Foreskin fibroblast (primary cell): ENCODE measurements at places on chromosomes 1 and 21.
A peak's percentile ranks its signal among the peaks of the same experiment; 100 is the strongest.

DNA sequence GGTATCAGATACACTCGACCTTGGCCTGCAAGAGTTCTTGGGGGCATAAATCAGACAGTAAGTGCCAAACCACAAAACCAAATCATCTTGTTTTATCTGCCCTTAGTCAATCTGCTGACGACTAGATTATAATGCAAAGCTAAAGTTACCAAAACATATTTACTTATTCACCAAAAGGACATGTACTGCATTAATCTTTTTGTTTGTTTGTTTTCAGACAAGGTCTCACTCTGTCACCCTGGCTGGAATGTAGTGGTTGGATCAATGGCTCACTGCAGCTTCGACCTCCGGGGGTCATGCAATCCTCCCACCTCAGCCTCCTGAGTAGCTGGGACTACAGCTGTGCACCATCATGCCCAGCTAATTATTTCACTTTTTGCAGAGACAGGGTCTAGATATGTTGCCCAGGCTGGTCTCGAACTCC is 114.7 kb downstream of the APP start:
- DNase-seq, result no peak

- peak; percentile 92 for DNase-seq
Observed at GRCh38 chr1:55580845-55581332, 365.7 kb upstream of the USP24 start.

GRCh38 chr21:35681946-35682345 is 378.4 kb downstream of the SETD4 start:
- no peak for DNase-seq

GRCh38 chr21:30233228-30234020 is 17.5 kb upstream of the CLDN8 start:
- peak; percentile 77 for DNase-seq

DNA sequence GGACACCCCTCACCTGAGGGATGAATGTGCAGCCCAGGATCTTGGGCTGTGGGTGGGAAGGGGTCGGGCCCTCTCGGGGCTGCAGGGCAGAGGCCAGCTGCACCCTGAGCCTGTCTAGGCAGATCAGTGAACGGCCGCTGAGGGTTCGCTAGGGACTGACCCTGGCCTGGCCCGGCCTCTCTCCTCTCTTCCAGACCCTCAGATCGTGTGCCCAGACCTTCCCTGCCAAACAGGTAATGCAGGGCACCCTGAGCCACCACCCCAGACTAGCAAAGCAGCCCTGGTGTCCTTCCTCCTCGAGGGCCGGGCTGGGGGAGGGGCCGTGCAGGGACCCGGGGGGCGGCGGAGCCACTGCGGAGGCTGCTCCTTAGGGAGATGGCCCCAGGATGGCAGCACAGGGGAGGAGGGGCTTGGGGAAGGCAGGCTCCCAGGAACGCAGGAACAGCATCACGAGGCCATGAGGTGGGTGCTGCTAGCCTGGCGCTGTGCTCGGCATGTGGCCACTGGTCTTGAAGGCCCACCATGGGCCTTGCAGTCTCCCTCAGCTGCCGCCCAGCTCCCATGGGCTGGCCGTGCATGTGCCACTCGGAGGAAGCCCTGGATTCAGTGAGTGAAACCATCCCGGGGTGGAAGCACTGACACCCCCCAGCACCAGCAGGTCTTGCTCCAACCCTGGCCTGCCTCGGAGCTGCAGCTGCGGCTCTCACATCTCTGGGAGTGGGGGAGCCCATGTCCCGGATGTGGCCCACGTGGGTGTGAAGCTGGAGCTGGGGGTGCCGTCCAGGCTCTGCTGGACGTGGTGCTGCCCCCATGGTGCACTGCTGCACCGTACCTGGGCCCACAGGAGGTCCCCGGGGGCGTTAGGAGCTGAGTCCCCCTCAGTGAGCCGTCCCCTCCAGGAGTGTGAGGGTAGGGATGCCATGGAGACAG is 28.7 kb downstream of the COL6A2 start:
- no peak for DNase-seq

DNA sequence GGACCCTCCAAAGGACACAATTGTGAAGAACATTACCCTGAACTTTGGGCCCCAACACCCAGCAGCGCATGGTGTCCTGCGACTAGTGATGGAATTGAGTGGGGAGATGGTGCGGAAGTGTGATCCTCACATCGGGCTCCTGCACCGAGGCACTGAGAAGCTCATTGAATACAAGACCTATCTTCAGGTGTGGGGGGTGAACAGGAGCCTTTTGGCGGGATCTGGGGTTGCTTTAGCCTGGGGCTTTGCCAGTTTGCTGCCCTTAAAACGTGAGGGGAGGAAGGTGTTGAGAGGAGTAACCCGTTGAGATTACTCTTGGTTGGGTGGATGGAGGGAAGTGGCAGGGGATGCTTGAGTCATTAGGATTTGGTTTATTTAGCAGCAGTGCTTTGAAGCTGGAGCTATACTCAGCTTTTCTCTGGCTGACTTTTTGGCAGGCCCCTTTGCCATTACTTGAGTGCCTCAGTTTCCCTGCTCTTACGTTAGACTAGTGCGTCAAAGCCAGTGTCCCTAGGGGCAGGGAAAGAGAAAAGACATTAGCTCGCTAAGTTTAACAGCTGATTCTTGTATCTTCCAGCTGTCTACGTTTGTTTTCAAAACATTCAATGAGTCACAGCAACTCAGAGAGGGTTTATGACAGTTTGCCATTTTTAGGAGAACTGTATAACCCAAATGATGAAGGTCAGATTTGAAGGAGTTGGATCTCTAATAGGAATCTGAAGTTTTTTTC is 4.4 kb downstream of the NDUFS2 start:
- DNase-seq, result peak; percentile 27

DNA sequence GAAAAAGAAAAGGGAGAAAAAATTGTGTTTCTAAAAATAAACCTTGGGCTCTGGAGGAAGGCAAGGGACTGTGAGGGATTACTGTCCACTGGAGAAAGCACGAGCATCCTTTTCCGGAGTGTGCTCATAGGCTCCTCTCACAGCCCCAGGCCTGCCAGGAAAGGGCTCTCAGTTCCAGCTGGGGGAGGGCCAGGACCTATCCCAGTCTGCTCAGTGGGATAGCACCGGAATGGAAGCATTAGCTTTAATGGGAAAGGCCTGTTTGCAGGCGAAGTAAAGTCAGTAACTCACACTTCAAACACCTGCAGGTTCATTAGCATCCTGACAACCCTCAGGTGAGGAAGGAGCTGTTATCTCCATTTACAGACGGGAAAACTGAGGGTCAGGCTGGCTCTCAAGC is 113.9 kb upstream of the USP24 start:
- DNase-seq, result peak; percentile 48

DNA sequence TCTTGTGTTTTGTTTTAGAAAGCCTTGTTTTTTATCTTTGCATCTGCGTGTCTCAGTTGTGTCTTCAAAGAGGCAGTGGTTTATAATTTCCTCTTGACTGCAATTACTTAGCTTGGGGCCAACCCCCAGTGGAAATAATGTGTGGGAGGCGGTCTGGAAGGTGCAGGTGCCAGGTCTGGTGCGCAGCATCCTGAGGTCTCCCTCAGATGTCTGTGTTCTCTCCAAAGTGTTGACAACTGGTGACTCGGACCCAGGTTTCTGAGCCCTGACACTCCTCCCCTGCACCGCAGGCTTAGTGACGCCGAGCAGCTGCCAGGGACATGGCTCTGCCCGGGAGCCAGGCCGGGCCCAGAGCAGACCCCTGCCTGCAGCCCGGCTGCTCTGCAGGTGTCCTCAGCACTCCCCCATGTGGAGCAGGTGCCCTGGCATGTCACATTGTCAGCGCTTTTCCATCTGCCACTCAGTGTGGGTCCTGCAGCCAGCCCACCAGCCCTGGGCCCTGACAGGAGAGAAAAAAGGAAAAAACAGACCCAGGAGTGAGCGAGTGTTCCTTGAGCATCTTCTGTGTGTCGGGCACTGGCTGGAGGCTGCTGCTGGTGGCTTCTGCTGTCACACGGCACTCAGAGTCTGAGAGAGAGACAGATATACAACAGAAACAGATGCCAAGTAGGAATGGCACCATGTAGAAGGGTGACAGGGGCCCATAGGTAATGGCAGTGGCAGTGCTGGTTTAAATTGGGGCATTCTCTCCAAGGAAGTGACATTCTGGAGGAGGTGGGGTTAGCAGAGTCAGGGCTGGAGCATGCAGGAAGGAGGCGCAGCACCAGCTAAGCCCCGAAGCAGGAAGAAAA is 24.8 kb upstream of the SELENON start:
- no peak for DNase-seq

DNA sequence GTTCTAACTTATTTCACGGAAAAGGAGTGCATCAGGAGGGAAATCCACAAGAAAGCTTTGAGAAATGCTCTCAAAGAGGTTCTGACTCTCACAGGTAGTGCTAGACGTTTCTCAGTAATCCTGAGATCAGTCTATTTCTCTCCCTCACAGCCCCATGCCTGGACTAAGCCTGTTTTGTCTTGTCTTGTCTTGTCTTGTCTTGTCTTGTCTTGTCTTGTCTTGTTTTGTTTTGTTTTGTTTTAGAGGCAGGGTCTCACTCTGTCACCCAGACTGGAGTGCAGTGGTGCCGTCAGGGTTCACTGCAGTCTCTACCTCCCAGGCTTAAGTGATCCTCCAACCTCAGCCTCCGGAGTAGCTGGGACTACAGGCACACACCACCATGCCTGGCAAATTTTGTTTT is 133.3 kb upstream of the SGIP1 start:
- DNase-seq, result no peak

DNA sequence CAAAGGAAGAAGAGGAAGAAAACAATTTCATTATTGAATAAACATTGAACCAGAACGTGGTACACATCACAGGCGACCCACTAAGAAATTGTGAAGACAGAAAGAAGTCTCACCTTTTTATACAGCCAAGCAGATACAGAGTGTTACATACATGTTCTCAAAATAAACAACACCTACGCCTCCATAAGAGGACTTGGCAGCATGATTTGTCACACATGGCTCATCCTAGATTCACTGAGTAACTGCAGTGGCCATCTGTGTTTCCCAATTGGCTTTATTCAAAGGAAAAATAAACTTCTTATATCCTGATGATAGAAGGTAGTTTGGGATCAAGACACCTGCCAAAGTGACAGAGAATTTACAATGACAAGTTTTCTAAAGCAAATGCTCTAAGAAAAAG is 7.6 kb upstream of the KRTAP19-8 start:
- DNase-seq, result no peak

DNA sequence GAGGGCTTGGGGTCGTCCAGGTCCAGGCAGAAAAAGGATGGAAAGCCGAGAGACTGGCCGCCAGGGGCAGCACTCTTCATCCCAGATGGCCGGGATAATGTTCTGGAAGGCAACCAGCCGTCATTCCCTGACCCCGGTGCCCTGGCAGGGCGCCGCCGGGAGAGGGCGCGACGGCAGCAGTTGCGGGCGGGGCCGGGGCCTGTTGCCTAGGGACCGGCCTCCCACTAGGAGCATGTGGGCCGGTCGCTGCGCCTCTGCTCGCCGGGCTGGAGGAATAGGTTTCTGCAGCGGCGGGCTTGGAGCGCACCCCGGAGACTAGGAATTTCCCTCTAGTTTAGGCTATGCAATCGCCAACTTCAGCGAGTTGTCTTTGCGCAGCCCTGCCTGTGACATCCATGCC is 11.0 kb downstream of the DMRTB1 start:
- DNase-seq, result peak; percentile 44

GRCh38 chr21:45917241-45917640 is 64.3 kb upstream of the COL6A1 start:
- no peak for DNase-seq

GRCh38 chr1:211843507-211844298 is 13.1 kb upstream of the LPGAT1 start:
- no peak for DNase-seq

DNA sequence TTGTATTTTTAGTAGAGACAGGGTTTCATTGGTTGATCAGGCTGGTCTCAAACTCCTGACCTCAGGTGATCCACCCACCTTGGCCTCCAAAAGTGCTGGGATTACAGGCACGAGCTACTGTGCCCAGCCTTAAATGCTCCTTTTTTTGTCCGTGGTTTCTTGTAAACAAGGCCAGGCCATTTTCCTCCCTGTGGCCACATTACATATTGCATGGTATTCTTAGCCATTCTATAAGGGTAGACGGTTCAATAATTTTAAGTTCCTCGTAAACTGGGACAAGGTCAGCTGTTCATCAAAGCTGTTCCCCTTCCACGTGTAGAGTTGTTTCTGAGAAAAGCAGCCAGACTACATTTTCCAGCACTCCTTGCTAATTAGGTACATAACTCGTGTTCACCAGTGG is 10.3 kb upstream of the LUZP1 start:
- peak; percentile 54 for DNase-seq

- DNase-seq, result peak; percentile 76
Observed at GRCh38 chr1:155061381-155062150, 2.0 kb upstream of the EFNA4 start.

- DNase-seq, result no peak
Observed at GRCh38 chr1:27607239-27607804, 3.4 kb upstream of the AHDC1 start.

DNA sequence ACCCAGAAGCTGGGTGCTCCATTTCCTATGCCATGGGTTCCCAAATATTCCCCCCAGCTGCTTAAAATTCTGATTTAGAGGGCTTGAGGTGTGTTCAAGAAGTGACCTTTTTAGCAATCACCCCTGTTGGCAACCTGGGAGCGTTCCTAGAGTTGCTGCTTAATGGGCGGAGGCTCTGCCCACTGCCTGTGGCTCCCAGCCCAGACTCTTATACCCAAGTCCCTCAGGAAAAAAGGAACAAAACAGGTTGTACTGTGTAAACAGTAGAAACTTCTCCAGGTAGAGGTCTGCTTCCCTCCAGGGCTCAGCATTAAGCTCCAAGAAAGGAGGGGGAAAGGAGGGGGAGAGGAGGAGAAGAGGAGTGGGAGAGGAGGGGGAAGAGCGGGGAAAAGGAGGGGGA is 14.6 kb upstream of the TENT5C start:
- no peak for DNase-seq

DNA sequence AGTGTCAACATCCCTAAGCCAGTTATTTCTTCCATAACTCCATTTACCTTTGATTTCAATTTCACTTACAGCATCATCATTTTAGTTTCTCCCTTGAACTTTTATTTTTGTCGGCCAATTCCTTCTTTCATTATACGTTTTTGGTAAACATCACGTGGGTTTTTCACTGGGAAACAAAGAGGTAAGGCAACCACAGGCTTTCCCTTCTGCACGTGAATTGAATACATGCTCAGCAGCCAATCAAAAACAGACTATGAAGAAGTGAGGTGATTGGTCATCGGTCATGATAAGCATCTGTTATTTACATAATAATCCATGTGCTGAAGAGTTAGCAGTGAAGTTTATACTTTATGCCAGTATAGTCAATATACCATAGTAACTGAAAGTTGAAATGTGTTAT is 98.7 kb downstream of the NCAM2 start:
- DNase-seq, result no peak

GRCh38 chr1:3892748-3893147 is 7.3 kb downstream of the C1orf174 start:
- no peak for DNase-seq
